ENCODE measurements at places on chromosomes 16 and 17.

GRCh38 chr16:88274847-88275246 lies 107.9 kb upstream of the ZNF469 start:
- DNase-seq: no peak

DNA sequence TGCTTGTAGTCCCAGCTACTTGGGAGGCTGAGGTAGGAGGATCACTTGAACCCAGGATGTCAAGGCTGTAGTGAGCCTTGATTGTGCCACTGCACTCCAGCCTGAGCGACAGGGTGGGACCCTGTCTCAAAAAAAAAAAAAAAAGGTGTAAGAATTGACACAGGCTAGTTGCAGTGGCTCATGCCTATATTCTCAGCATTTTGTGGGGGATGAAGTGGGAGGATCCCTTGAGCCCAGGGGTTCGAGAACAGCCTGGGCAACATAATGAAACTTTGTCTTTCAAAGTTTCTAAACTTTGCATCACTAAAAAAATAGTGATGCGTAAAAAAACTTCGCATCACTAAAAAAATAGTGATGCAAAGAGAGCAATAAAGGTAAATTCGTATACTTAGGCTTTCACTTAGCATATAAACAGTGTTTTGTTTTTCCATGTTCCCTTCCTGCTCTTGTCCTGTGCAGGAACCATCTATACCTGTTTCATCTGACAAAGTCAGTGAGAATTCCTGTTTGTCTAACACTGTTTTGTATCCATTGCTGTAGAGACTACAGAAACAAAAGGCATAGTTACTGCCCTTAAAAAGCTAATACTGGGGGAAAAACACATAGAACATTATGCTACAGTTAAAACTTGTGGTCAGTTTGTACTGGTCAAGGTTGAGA lies 32.1 kb downstream of the CTCF start:
- no peak for DNase-seq

- DNase-seq: peak; percentile 56
These were observed 313.1 kb upstream of the TNRC6C start for GRCh38 chr17:77645072-77646045.

GRCh38 chr17:78824240-78824639 lies 16.4 kb downstream of the USP36 start:
- DNase-seq: no peak

DNA sequence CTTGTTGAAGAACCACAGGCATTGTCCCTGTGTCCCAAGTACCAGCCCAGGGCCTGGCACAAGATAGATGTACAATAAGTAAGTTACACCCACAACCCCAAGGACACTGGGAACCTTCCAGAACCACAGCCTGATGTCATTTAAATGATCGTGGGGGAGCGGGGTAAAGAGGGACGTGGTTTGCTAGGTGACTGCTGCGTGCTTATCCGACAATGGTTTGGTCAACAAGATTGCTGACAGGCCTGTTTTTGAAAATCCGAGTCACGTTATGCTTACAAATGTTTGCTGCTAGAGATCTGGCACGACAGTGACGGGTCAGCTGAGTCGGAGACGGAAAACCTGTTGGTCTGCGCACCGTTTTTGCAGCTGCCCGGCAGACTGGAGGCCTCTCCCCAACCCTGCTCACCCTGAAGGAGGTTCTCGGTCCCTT lies 22.8 kb downstream of the COTL1 start:
- peak; percentile 61 for DNase-seq

DNA sequence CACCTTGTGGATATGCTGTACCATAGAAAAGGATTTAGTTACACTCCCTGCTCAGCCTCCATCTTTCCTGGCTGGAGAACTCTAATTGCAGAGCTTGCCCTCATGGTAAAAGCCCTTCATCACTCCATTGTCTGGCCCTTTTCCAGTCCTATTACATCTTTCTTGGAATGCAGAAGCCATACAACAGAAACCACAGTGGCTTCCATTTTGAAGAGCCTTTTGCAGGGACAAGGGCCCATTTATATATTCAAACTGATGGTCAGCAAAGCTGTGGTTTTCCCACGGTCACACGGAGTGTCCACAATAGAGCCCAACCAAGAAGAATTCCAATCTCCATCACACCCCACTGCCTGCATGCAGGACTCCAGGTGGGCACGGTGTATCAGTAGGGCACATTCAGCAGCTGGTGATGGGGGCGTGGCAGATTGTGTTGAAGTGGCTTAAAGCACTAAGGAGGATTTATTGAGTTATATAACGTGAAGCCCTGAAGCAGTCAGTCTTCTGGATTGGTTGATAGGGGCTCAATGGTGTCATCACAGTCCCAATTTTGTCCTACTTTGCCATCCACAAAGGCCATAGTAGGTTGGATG lies 20.3 kb downstream of the COPRS start:
- DNase-seq: no peak

DNA sequence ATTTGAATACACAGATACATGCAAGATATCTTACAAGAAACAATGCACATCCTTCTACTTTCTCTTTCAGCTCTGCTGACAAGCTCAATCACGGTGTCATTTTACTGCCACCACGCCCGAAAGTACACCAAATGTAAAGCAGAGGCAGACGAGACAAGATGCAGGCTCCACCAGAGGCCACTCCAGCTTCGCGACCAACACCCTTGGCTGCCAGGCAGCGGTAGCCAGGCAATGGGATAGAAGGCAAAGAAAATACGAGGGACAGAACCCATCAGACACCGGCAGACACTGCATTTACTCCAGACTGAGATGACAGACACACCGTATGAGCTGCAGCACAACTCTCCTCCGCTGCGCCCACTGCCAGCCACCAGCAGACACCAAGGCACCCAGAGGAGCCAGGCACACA lies 41.0 kb downstream of the USP22 start:
- no peak for DNase-seq

DNA sequence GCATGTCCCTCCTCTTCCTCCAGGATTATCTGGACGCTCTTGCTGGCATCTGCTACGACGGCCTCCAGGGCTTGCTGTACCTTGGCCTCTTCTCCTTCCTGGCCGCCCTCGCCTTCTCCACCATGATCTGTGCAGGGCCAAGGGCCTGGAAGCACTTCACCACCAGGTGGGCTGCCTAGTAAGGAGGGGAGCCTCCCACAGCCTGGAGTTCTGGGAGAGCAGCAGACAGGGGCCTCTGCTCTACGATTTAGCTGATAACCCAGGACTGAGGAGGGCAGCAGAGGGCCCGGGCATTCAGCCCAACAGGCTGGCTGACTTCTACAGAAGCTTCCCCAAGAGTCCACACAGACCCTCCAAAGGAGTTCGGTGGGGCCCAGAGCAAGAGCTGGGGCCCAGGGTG lies 21.8 kb upstream of the DNAI2 start:
- no peak for DNase-seq

GRCh38 chr16:67040166-67040565 lies 11.2 kb downstream of the CBFB start:
- DNase-seq: no peak

GRCh38 chr17:14733376-14733775 lies 432.5 kb downstream of the HS3ST3B1 start:
- no peak for DNase-seq

GRCh38 chr17:32814836-32815235 lies 62.1 kb downstream of the MYO1D start:
- no peak for DNase-seq

DNA sequence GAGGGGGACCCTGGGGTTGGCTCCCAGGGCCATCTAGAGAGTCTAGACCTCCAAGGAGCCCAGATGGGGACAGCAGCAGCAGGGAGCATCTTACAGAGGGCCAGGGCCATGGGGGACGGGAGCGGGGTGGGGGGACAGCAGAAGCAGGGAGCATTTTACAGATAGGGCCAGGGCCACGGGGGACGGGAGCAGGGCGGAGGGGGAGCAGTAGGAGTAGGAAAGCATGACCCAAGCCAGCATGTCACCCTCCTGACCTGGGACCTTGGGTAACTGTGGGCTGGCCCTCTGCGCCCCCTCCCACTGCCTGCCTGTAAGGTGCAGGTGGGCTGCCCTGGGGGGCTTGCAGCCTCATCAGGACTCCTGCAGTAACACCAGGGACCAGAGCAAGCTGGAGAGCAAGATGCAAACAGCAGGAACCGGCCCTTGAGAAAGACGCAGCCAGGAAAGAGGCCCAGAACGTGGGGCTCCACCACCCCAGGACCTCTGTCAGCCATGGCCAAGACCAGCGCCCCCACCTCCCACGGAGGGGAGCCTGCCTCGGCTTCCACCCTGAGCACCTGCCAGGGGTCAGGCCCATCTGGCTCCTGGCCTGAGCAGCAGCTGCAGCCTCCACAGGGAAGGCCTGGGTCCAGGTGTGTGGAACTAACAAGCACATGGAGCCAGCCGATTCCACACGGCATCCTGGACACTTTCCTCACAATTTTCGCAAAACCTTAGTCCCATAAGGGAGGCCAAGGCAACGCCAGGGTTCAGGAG lies 2.4 kb downstream of the ZNF598 start:
- no peak for DNase-seq

DNA sequence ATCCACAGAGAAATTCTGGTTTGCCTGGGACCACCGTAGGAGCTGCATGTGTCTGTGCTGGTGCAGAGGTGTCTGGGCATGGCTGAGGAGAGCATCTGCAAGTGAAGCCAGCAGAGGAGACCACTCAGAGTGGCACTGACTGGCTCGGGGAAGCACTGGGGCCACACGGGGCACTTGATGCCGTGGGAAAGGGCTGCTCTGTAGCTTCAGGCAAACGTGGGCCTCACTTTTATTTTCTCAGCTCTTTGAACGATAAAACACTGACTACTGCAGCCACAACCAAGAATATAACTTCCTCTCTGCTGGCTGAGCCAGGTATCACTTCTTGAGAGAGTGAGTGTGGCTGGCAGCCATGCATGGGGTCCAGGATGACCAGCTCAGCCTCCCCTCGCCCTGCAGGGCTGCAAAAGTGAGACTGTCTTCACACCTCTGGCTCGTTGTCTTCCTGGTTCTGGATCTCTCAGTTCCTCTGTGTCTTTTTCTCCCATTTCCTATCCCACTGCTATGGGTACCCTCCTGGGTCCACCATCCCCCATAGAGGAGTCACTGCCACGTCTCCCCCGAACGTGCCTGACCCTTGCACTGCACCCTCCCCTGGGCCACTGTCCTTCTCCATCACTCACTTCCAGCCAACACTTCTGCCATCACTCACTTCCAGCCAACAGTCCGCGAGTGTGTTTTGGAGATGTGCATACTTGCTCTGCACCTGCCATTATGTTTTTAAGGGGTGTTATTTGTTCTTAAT lies 201.4 kb upstream of the CHMP6 start:
- DNase-seq: no peak

DNA sequence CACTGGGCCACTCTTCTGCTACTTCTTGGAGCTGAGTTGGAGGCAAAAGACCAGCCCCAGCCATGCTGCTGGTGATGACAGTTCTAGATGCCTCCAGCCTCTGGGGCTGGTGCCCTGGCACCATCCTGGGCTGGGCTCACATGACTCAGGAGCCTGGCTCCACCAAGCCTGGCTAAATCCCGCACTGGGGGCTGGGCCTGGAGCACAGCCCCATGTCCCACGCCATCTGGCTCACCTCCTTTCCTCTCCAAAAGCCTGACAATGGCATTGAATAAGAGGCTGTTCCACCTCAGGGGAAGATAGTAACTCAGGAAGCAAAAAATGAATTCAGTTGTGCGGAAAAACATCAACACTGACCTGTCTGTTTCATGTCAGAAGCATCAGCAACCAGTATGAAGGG lies 45.1 kb upstream of the MTSS2 start:
- no peak for DNase-seq

GRCh38 chr17:76791053-76791980 lies 53.4 kb downstream of the MFSD11 start:
- DNase-seq: peak; percentile 35

DNA sequence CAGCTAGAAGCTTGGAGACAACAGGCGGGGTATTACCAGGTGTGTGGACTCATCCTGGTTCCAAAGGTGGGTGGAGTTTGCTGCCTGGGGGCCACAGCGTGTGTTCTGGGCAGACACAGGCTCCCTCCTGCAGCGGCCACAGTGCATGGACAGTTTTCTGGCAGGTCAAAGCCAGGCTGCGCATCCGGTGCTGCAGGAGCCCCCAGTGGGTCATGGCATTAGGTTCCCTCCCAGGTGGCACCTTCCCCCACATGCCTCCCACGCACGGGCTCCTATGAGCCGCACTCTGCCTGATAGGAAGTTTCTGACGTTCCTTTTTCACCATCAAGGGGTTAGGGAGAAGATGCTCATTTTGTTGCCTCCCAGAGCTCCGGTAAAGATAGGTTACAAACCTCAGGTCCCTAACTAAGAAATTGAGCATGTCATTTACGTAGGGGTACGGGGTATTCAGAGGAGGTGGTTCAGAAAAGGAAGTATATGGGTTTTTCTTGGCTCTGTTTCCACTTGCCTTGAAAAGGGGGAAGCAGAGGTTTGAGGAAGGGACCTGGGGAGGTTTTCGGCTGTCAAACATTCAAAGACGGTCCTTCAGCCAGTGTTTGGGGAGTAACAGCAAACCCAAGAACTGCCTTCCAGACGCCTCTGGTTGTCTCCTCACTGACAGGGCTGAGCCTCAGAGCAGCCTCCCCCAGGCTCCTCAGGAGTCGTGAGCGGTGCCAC lies 32.7 kb upstream of the NAT9 start:
- no peak for DNase-seq

DNA sequence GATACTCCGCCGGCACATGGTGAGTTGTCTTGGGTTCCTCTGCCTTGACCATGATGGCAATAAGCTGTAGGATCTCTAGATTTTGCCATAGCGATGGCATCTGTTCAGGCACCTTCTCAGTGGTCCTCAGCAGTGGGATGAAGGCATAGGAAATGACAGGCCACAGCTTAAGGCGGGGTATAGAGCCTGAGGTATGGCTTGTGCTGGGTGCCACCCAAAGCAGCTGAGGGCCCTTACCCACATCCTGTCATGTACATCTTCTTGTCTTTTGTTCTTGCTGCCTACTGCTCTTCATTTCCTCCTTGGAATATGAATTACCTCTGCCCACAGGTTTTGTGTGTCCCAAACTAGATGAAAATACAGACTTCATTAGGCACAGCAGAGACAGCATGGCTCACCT lies 29.5 kb downstream of the KAT7 start:
- peak; percentile 73 for DNase-seq

- no peak for DNase-seq
These were observed 33.8 kb upstream of the PHLPP2 start for GRCh38 chr16:71758293-71758760.

- DNase-seq: no peak
These were observed 28.9 kb upstream of the CLEC18A start for GRCh38 chr16:69922200-69922599.

DNA sequence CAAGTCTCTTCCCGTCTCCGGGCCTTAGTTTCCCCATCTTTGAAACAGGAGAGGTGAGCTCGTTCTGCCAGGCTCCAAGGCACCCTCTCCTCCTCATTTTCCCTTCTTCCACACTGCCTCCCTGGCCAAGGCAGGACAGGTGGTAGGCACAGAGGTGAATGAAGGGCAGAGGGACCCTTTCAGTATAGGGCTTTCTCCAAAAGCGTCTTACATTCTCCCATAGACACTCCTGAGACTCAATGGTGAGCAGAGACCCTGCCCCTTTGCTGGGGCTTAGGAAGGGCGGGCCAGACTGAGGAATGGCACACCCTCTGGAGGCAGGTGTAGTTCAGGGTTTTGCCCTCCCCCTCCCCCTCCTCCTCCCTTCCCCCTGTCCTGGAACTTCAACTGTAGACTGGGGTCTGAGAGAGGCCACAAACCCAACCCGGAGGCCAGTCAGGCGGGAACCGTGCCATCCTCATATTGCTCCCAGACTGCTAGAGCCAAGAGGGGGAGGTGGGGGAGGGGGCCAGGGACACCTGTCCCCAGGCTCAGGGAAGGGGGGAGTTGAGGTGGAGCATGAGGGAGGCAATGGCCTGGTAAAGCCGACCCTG lies 1.9 kb downstream of the PLEKHH3 start:
- DNase-seq: no peak
